ENCODE measurements at places on chromosomes 12 and 14. TPM values are rescaled to one million over a fixed set of nuclear protein-coding genes. Genes with fewer than 3 reads are reported as not detected.

The OVCH1 gene
- not detected for total RNA-seq

The TMTC1 gene
- 33.2 TPM for total RNA-seq

The ZDHHC22 gene
- total RNA-seq = not detected

The TMEM117 gene
- total RNA-seq = 7.5 TPM

The KLHL33 gene
- total RNA-seq = 0.35 TPM

The PPP4R3A gene
- total RNA-seq = 45.5 TPM

The AHNAK2 gene
- total RNA-seq = 4.6 TPM

The KLRC2 gene
- not detected for total RNA-seq

The RNU4-1 gene
- total RNA-seq = 3,560 TPM

The ANO2 gene
- total RNA-seq = 13.6 TPM

The HOXC11 gene
- not detected for total RNA-seq

The GUCY2C gene
- total RNA-seq = not detected

The RFX4 gene
- total RNA-seq = not detected

The ANKS1B gene
- 1.9 TPM for total RNA-seq

The PTCSC3 gene
- total RNA-seq = not detected

The TCP11L2 gene
- 61.2 TPM for total RNA-seq

The IL26 gene
- not detected for total RNA-seq

The COL2A1 gene
- 0.13 TPM for total RNA-seq

The CD69 gene
- 0.24 TPM for total RNA-seq

The GLI1 gene
- 0.83 TPM for total RNA-seq

The RTN1 gene
- 0.97 TPM for total RNA-seq

The FITM1 gene
- total RNA-seq = 112 TPM

The CLEC12A gene
- total RNA-seq = 0.30 TPM

The TBC1D30 gene
- total RNA-seq = 1.8 TPM

The KLHDC1 gene
- total RNA-seq = 6.6 TPM

The STXBP6 gene
- 13.9 TPM for total RNA-seq

The SERPINA5 gene
- 1.2 TPM for total RNA-seq

The LGR5 gene
- not detected for total RNA-seq

The AVPR1A gene
- 1.4 TPM for total RNA-seq

The MYO1H gene
- total RNA-seq = not detected

The CEBPE gene
- not detected for total RNA-seq

The HVCN1 gene
- 3.5 TPM for total RNA-seq

The RND1 gene
- 0.62 TPM for total RNA-seq

The TMED10 gene
- total RNA-seq = 283 TPM

The MAGOHB gene
- total RNA-seq = 11.7 TPM

The ZFYVE1 gene
- total RNA-seq = 12.1 TPM

The GAS2L3 gene
- 2.8 TPM for total RNA-seq

The CHGA gene
- not detected for total RNA-seq

The PLEKHG7 gene
- not detected for total RNA-seq

All from cardiac septum (tissue), 1 donor.